CD14-positive monocyte (primary cell): ENCODE measurements at places on chromosomes 7 and 10. TPM values are rescaled to one million over a fixed set of nuclear protein-coding genes. Genes with fewer than 3 reads are reported as not detected.

The CDHR3 gene
- polyA plus RNA-seq, result 0.16 TPM

The NACAD gene
- polyA plus RNA-seq, result not detected

The CLRN3 gene
- polyA plus RNA-seq, result not detected

The PRSS37 gene
- not detected in 2 replicates for polyA plus RNA-seq
